ENCODE measurements at places on chromosomes 2 and 18.

GRCh38 chr2:67650291-67651133 is 253.4 kb downstream of the ETAA1 start:
- DNase-seq = peak; percentile 83

- no peak for DNase-seq
These were observed 20.9 kb upstream of the CCBE1 start for GRCh38 chr18:59718108-59718463.

DNA sequence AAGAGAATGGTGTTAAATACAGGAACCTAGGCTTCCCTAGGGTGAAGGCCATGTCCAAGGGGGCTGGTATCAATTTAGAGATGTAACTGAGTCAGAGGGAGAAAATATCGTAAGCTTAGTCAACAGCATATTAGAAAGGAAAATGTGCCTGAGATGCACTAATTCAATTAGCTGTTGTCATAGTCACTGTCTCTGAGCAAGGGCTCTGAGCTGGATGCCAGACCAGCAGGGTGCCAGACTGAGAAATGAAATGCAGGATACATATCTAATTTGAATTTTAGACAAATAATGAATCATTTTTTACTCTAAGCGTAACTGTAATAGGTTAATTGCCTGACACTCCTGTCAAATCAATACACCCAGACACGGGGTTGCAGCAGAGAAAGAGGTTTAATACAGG is 11.4 kb upstream of the SLC35F6 start:
- DNase-seq = no peak

DNA sequence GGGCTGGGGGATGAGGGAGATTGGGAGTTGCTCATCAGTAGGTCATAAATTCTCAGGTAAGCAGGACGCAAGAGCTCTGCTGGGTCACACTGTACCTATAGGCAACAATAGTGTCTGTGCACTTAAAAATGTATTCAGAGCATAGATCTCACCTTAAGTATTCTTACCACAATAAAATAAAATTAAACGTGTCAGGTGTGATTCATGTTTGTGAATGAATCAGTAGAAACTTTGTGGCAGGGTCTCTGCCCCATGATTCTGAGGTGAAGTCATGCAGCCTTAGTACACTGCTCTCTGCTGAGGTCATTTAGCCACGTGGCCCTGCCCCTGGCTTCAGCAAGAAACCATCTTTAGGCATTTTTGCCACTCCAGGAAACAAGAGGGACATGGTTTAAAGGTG is 253.8 kb downstream of the FBXO15 start:
- DNase-seq = no peak

DNA sequence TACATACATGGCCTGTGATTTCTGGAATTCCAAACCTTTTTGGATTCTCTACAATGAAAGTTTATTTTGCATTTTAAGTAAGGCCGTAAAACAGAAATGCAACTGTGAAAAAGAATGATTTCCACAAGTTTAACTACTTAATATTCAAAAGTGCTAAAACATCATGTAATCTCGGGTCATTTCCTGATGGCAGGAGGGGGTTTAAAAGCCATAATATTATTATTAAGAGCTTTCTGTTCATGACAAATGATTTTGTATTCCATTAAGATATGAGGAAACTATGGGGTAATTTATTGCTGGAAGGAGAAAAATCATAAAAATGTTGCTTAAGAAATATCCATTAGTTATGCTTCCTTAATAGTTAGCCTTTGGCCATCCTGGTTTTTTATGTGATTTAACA is 65.7 kb downstream of the COL4A3 start:
- no peak for DNase-seq

- DNase-seq = no peak
These were observed 18.4 kb downstream of the UPP2 start for GRCh38 chr2:158120102-158120501.
